Activated naive CD4-positive, alpha-beta T cell treated with anti-CD3 and anti-CD28 coated beads for 36 hours (primary cell): ENCODE measurements at places on chromosomes 2 and 18. TPM values are rescaled to one million over a fixed set of nuclear protein-coding genes. Genes with fewer than 3 reads are reported as not detected.
A peak's percentile ranks its signal among the peaks of the same experiment; 100 is the strongest.

DNA sequence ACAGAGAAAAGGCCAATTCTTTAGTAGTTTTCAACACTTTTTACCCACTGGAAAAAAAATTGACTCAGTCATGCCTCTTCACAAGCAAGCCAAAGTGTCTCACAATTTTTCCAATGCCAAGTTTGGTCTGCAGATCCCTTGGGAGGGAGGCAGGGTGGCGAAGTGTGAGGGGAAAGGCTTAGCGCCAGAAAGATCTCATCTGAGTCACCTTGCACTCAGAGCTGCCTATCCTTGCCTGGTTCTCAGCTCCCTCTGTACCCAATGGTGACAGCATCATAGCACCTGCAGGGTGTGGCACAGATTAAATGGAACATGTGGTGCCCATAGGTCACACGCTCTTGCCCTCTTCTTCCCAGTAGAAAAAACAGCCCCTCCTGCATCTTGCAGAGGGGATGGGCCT, 55.2 kb upstream of the GYPC start:
- no peak for DNase-seq
- H3K36me3 ChIP-seq = peaks cover 10% of the 10 kb centered on the region
- no peak overlapping the region for H3K27ac ChIP-seq
- no peak overlapping the region for H3K4me3 ChIP-seq

GRCh38 chr2:58614219-58614618, 373.1 kb upstream of the FANCL start:
- DNase-seq = no peak
- H3K4me1 ChIP-seq = no peaks in the 10 kb centered on the region
- H3K27me3 ChIP-seq = peaks cover 2% of the 10 kb centered on the region
- H3K36me3 ChIP-seq = no peaks in the 10 kb centered on the region
- no peak overlapping the region for H3K27ac ChIP-seq
- no peak overlapping the region for H3K4me3 ChIP-seq

Gene LRRC30
- total RNA-seq = not detected

Gene GTF2A1L
- total RNA-seq = not detected

Gene ZNF396
- 0.74 TPM for total RNA-seq

DNA sequence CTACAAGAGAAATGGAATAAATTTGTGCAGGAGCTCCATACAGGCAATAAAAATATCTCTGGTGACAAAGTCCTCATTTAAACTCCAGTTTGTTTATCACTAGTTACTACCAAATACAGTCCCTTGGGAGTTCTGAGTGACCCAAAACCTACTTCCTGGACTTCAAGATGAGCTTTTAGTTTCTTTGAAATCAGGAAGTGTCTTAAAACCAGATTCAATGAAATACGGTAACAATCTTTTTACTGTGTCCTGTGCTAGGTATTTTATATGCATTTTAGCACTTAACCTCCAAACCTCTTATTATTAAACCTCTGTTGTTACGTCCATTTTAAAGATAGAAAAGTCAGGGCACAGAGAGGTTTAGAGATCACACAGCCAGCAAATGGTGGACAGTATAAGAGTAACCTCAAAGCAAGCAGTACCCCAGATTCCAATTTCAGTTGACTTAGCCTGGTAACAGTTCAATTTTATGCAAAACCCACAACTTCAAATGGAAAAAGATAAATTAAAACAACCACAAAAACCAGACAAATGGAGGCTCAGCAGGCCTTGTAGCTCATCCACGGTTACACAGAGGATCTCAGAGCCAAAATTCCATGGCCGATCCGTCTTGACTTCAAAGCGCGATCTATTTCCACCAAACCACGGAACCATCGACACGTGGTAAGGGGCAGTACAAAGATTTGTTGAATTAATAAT, 1.3 kb upstream of the KCMF1 start:
- no peaks in the 10 kb centered on the region for H3K27me3 ChIP-seq
- peaks cover 50% of the 10 kb centered on the region for H3K36me3 ChIP-seq
- DNase-seq = peak; percentile 24
- peaks cover 41% of the 10 kb centered on the region for H3K4me1 ChIP-seq
- peak overlapping the region; percentile 98 for H3K4me3 ChIP-seq

Gene FBXO15
- total RNA-seq = 1.2 TPM

GRCh38 chr2:99682275-99683060, 192.7 kb upstream of the REV1 start:
- H3K36me3 ChIP-seq = no peaks in the 10 kb centered on the region
- H3K27me3 ChIP-seq = no peaks in the 10 kb centered on the region
- no peak overlapping the region for H3K27ac ChIP-seq
- no peak overlapping the region for H3K4me3 ChIP-seq
- H3K4me1 ChIP-seq = no peaks in the 10 kb centered on the region
- no peak for DNase-seq

Gene GAD1
- total RNA-seq = 0.86 TPM

GRCh38 chr2:239803102-239803765, 221.9 kb downstream of the NDUFA10 start:
- H3K27ac ChIP-seq = no peak overlapping the region
- H3K4me1 ChIP-seq = no peaks in the 10 kb centered on the region
- DNase-seq = no peak
- H3K4me3 ChIP-seq = no peak overlapping the region

DNA sequence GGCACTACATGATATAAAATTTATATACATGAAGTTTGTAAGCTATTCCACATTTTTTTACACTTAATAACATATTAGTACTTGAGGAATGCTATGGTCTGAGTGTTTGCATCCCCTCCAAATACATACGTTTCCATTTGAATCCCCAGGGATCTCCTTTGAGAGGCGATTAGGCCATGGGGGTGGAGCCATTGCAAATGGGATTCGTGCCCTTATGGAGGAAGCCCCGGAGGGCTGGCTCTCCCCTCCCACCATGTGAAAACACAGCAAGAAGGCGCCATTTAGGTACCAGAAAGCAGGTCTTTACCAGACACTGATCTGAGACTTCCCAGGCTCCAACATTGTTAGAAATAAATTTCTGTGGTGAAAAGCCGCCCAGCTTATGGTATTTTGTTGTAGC, 20.8 kb upstream of the MBP start:
- no peaks in the 10 kb centered on the region for H3K36me3 ChIP-seq
- no peak overlapping the region for H3K27ac ChIP-seq
- no peaks in the 10 kb centered on the region for H3K27me3 ChIP-seq
- DNase-seq = no peak
- no peak overlapping the region for H3K4me3 ChIP-seq

- H3K4me1 ChIP-seq = no peaks in the 10 kb centered on the region
- no peak overlapping the region for H3K4me3 ChIP-seq
- H3K27ac ChIP-seq = no peak overlapping the region
- no peaks in the 10 kb centered on the region for H3K36me3 ChIP-seq
These were observed 135.7 kb upstream of the TMEM200C start for GRCh38 chr18:6031002-6031401.

Gene CTAGE1
- not detected for total RNA-seq
